ENCODE measurements at places on chromosomes 6 and 20. TPM values are rescaled to one million over a fixed set of nuclear protein-coding genes. Genes with fewer than 3 reads are reported as not detected.

Gene OPRM1
- not detected for polyA plus RNA-seq

GRCh38 chr6:30775104-30775503 is 30.8 kb upstream of the IER3 start:
- no peak for DNase-seq

GRCh38 chr6:56540232-56541029 is 102.3 kb downstream of the DST start:
- DNase-seq, result no peak

Gene ATP6V1G2
- polyA plus RNA-seq, result 1.4 TPM

GRCh38 chr6:137271245-137272183 is 52.3 kb upstream of the IFNGR1 start:
- DNase-seq, result no peak

DNA sequence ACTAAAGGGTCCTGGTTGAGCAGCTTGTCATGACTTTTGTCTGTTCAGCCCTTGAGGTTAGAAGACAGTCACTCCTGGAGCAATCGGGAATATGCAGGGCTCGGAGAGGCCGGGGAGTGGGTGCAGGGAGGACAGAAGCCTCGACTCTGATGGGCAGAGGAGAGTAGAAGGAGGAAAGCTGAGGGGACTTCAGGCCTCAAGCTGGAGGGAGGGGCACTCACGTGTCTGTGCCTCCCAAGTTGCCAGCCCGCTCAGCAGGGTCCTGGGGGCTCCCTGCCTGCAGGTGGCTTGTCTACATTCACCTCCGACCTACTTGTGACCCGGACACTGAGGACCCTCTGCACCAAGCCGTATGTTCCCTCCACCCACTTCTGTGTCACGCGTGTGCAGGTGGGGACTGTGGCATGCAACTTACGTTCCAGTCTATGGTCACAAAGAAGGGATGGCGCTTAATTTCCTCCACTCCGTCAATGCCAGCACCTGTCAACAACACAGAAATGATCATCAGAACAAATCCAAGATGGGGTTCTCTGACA is 86.8 kb upstream of the MPC1 start:
- no peak for DNase-seq

DNA sequence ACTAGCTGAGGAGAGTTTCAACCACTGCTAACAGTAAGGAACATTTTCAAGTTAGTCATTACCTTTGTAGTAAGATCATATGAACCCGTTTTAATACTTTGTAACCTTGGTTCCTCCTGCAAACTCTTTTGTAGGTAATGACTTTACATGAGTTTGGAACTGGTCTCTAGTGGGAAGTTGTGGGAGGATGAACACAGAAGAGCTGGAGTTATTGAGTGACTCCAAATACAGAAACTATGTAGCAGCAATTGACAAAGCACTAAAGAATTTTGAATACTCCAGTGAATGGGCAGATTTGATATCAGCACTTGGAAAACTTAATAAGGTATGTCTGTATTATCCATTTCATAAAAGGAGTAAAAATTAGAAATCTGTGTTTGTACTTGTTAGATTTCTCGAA is 29.3 kb downstream of the DOP1A start:
- DNase-seq, result no peak

Gene CFB
- 26.4 TPM for polyA plus RNA-seq

DNA sequence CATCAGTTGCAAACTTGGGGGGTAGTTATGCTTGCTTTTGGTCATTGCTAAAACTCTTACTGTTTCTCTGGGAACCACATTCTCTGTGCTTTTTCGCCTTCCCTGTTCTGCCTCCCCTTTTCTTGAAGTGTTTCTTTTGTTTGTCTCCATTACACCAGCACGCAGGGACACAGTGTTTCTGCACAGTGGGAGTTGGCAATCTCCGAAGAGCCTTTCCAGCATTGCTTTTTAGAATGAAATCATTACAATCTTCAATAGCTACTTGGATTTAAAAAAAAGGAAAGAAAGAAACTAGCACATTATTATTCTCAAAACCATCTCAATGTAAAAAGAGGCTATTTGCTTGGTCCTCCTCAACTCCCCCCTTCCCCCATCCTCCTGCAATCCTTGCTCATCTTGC is 536.7 kb upstream of the MMS22L start:
- no peak for DNase-seq

Gene RALGAPB
- 12.8 TPM for polyA plus RNA-seq

GRCh38 chr20:5735845-5736510 is 14.2 kb upstream of the SHLD1 start:
- no peak for DNase-seq

DNA sequence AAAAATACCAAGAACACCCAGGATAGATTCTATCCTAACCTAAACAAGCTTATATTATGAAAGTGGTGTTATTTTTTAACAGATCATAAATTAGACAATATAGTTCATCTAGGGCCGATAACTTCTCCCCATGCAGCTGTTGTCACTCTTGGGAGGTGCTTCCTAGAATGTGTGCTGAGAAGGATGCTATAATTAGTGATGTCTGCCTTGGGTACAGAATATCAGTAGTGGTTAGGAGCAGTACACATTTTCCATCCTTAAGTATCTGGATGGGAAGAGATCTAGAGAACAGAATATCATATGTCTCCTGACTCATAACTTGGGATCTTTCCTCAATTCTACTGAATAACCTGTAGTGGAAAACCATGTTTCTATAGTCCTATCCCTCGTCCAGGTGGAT is 214.5 kb downstream of the BCKDHB start:
- DNase-seq, result no peak

GRCh38 chr6:7703148-7703680 is 22.7 kb upstream of the BMP6 start:
- DNase-seq, result no peak

DNA sequence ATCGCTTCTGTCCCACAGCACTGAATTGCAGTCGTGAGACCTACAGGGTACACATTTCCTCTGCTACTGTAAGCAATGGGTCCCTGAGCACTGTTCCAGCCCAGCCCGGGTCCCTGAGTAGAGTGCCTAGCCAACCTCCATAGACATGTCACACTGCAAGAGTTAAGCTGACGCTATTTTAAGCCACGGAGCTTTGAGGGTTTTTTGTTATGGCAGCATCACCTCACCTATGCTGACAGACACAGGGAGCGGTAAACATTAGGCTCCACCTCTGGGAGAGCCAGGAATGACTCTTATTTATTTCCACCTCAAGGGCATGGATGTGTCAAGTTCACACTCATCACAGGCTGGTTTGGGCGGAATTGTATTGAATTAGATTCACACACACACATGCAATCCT is 45.1 kb downstream of the GRM4 start:
- DNase-seq, result no peak

Gene MMP24
- 0.63 TPM for polyA plus RNA-seq
